ENCODE measurements at places on chromosomes 11 and 22. TPM values are rescaled to one million over a fixed set of nuclear protein-coding genes. Genes with fewer than 3 reads are reported as not detected.

The MS4A15 gene
- 8.7 TPM for total RNA-seq

The KRTAP5-2 gene
- total RNA-seq = not detected

The IL17REL gene
- total RNA-seq = not detected

The RAB38 gene
- 13.6 TPM for total RNA-seq

The RASL10A gene
- 0.96 TPM for total RNA-seq

DNA sequence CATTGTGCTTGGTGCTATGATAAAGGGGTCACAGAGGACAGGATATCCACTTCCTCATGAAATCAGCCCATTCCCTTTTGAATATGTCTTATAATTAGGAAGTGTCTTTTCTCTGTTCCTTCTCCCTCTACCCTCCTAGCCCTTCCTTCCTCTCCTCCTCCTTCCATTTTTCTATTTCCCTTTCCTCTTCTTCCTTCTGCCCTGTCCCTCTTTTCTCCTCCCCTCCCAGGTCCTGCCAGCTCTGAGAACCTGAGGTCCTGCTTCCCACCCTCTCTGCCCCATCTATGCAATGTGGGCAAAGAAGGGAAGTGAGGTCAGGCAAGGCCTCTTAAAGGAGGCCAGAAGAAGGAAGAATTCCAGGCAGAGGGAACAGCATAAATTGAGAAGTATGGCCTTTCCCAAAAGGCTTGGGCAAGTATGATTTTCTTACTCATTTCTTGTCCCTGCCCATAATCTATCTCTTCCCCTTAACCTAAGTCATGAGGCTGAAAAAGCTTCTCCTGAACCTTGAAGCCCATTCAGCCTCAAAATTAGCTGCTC is 7.7 kb upstream of the UBASH3B start:
- no peaks in the 10 kb centered on the region for H3K27me3 ChIP-seq
- peaks cover 27% of the 10 kb centered on the region for H3K4me1 ChIP-seq
- peak overlapping the region; percentile 20 for H3K27ac ChIP-seq
- no peak overlapping the region for H3K4me3 ChIP-seq
- H3K36me3 ChIP-seq = no peaks in the 10 kb centered on the region

GRCh38 chr11:126544108-126545056 is 188.9 kb downstream of the ST3GAL4 start:
- no peaks in the 10 kb centered on the region for H3K36me3 ChIP-seq
- no peak overlapping the region for H3K4me3 ChIP-seq
- DNase-seq = no peak
- H3K27me3 ChIP-seq = no peaks in the 10 kb centered on the region
- no peak overlapping the region for H3K27ac ChIP-seq
- H3K4me1 ChIP-seq = no peaks in the 10 kb centered on the region

GRCh38 chr11:122984186-122985011 is 2.8 kb upstream of the BSX start:
- peaks cover 94% of the 10 kb centered on the region for H3K27me3 ChIP-seq
- no peak overlapping the region for H3K27ac ChIP-seq
- no peak for DNase-seq
- peak overlapping the region; percentile 49 for H3K4me3 ChIP-seq
- peaks cover 3% of the 10 kb centered on the region for H3K4me1 ChIP-seq
- no peaks in the 10 kb centered on the region for H3K36me3 ChIP-seq

DNA sequence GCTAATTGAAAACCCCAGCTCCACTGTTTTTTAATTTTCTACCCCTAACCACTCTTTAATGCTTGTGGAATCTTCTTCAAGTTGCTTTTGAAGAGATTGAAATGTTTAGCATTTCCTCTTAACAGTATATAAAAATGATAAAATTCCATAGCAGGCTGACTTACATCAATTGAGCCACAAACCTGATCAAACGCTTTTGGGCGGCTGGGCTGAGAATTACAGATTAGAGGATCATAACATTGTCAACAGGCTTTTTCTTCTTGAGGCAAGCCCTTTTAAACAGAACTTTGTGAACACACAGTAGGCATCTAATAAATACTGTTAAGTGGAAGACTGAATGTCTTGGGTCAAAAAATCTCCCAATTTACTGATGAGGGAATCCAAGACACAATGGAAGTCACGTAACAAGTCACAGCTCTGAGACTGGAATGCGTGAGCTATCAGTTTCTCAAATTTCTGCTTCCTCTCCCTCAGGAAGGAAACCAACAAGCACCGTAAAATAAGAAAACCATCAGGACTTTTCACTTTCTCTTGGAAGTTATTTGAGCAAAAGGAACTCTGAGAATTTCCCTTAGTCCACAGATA is 50.0 kb upstream of the CCDC89 start:
- H3K36me3 ChIP-seq = no peaks in the 10 kb centered on the region
- no peaks in the 10 kb centered on the region for H3K4me1 ChIP-seq
- DNase-seq = peak; percentile 53
- no peak overlapping the region for H3K27ac ChIP-seq

DNA sequence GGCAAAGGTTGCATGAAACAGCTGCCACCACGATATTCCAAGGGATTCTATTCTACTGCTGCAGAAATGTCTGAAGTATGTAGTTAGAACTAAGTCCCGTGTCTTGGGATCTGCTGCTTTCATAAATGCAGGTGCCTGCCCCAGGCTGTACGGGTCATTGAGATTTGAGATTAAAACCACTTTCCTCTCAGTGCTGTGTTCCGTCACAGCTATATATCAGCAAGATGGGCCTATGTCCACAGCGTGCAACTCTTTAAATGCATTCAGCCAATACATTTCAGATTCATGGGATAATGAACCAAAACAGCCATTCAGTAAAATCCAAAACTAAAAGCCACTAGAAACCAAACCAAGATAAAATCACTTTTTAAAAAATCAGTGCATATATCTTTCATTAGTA is 107.3 kb upstream of the LUZP2 start:
- H3K4me3 ChIP-seq = no peak overlapping the region
- no peaks in the 10 kb centered on the region for H3K4me1 ChIP-seq
- H3K27me3 ChIP-seq = no peaks in the 10 kb centered on the region
- no peaks in the 10 kb centered on the region for H3K36me3 ChIP-seq
- H3K27ac ChIP-seq = no peak overlapping the region
- DNase-seq = no peak

- no peaks in the 10 kb centered on the region for H3K36me3 ChIP-seq
- no peak for DNase-seq
- H3K27me3 ChIP-seq = no peaks in the 10 kb centered on the region
- no peaks in the 10 kb centered on the region for H3K4me1 ChIP-seq
- H3K4me3 ChIP-seq = no peak overlapping the region
Measured at GRCh38 chr11:15599376-15599775, 484.7 kb downstream of the INSC start.

- H3K4me3 ChIP-seq = no peak overlapping the region
- no peaks in the 10 kb centered on the region for H3K27me3 ChIP-seq
- no peaks in the 10 kb centered on the region for H3K4me1 ChIP-seq
- no peaks in the 10 kb centered on the region for H3K36me3 ChIP-seq
- no peak overlapping the region for H3K27ac ChIP-seq
Measured at GRCh38 chr22:42357634-42358296, 74.4 kb downstream of the NFAM1 start.

DNA sequence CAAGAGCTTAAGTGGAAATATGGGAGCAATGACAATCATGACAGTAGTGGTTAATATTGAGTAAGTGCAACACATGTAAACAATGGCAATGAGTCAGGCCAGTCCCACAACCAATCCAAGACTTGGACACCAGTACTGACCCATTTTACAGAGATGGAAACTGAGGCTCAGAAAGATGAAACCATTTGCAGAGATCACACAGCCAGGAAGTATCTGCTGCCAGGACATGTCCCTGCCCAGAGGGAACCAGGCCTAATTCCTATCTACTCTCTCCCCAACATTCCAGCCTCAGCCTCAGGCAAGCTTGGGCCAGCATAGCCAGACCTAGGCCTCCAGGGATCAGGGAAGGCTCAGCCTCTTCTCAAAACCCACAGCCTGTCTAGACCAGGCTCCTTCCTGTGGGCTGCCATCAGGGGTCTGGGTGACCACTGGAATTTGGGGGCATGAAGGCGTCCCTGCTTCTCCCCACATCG is 395.1 kb downstream of the MN1 start:
- DNase-seq = no peak
- no peak overlapping the region for H3K4me3 ChIP-seq
- H3K27me3 ChIP-seq = peaks cover 8% of the 10 kb centered on the region
- no peak overlapping the region for H3K27ac ChIP-seq
- H3K36me3 ChIP-seq = no peaks in the 10 kb centered on the region

DNA sequence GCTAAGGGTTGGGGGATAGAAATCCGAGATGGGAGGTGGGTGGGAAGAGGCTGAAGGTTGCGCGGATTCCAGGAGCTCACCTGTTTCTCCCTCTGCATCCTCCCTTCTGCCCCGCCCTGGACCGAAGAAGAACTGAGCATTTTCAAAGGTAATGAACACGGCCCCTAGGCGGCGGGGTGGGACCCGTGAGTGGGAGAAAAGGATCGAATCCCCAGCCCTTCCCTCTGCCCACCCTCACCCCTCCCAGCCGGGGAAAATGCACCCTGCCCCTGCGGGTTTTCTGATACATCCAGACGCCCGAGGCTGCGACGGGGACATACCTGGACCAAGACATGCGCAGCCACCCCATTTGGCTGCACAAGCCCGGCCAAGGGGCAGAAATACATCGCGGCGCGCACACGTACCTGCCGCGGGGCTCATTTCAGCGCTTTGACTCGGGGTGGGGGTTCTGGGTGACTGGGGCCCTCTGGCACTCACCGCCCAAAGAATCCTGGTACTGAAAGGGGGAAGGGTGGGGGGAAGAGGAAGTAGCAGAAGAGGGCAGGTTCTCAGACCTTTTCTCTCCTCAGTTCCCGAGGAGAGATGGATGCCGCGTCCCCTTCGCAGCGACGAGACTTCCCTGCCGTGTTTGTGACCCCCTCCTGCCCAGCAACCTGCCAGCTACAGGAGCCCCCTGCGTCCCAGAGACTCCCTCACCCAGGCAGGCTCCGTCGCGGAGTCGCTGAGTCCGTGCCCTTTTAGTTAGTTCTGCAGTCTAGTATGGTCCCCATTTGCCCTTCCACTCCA is 6.0 kb downstream of the VSIG2 start:
- H3K4me1 ChIP-seq = peaks cover 21% of the 10 kb centered on the region
- H3K27ac ChIP-seq = peak overlapping the region; percentile 82
- H3K27me3 ChIP-seq = peaks cover 45% of the 10 kb centered on the region
- H3K36me3 ChIP-seq = no peaks in the 10 kb centered on the region
- peak overlapping the region; percentile 51 for H3K4me3 ChIP-seq
- no peak for DNase-seq

DNA sequence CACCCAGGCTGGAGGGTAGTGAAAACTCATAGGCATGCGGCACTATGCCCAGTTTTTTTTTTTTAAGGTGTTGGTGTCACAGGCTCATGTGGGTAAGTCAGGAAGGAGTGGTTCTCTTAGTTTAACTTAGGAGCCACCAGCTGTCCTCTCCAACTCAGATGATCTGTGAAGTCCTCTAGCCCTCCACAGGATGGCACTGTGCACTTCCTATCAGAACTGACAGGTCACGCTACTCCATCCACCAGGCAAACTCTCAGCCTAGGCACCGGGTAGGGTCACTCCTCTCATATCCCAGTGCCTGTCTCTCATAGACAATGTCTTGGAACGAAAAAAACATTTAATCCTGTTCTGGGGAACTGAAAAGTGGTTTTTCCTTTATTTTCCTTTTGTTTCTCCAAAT is 16.5 kb downstream of the NAP1L4 start:
- no peak for DNase-seq
- no peaks in the 10 kb centered on the region for H3K4me1 ChIP-seq
- no peaks in the 10 kb centered on the region for H3K27me3 ChIP-seq
- no peak overlapping the region for H3K27ac ChIP-seq

- no peak overlapping the region for H3K4me3 ChIP-seq
- H3K36me3 ChIP-seq = no peaks in the 10 kb centered on the region
- H3K27me3 ChIP-seq = no peaks in the 10 kb centered on the region
- no peak for DNase-seq
Measured at GRCh38 chr11:128525411-128526243, 61.7 kb downstream of the ETS1 start.

DNA sequence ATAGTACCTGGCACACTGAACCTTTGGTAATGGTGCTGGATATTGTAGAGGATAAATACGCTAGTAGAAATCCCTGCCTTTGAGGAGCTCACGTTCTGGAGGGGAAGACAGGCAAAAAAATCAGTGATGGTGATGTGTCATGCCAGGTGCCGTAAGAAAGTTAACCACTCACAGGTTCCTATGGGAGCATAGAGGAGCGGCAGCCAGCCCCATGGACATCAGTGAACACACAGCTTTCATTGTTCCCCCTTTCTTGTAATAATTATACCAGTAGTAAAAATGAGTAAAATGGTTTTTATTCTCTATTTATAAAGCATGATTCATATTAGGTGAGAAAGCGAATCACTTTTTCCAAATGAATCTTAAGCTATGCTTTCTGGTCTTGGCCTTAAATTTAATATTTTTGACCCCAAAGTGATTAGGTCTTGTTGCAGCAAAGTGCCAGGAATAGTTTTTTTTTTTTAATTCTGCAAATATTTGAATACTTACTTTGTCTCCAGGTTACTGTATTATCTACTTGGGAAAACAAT is 57.9 kb downstream of the UVRAG start:
- H3K36me3 ChIP-seq = no peaks in the 10 kb centered on the region
- no peak overlapping the region for H3K27ac ChIP-seq
- H3K4me3 ChIP-seq = no peak overlapping the region
- DNase-seq = no peak
- no peaks in the 10 kb centered on the region for H3K27me3 ChIP-seq

DNA sequence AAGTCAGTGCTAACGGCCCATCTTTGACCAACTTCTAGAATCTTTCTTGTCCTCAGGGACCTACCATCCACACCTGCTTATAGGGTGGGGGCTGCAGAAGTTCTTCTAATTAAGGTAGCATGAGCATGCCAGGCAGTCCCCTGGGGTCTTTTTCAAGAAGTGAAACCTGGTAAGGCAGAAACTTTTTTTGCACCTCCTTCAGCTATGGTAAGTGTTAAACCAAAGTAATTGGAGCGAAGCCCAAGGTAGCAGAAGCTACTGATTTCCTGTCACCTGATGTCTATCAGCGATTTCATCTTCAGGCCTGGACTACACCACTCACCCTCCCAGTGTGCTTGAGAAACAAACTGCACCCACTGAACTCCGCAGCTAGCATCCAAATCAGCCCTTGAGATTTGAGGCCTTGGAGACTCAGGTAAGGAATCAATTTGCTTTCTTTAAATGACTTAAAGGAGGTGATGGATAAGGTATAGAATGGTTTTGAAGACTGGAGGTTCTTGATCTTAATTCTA is at the start of gene MS4A1:
MS4A1 (plus strand) TSS at position 317 of the 512 bp plus-strand sequence. CDS start 6,528 bp downstream, outside the sequence.
- no peak for DNase-seq
- no peaks in the 10 kb centered on the region for H3K36me3 ChIP-seq
- no peaks in the 10 kb centered on the region for H3K27me3 ChIP-seq

GRCh38 chr11:61266602-61267001 is 25.6 kb downstream of the PGA5 start:
- H3K27ac ChIP-seq = no peak overlapping the region
- no peak overlapping the region for H3K4me3 ChIP-seq
- DNase-seq = no peak
- H3K4me1 ChIP-seq = no peaks in the 10 kb centered on the region
- H3K36me3 ChIP-seq = no peaks in the 10 kb centered on the region
- no peaks in the 10 kb centered on the region for H3K27me3 ChIP-seq

DNA sequence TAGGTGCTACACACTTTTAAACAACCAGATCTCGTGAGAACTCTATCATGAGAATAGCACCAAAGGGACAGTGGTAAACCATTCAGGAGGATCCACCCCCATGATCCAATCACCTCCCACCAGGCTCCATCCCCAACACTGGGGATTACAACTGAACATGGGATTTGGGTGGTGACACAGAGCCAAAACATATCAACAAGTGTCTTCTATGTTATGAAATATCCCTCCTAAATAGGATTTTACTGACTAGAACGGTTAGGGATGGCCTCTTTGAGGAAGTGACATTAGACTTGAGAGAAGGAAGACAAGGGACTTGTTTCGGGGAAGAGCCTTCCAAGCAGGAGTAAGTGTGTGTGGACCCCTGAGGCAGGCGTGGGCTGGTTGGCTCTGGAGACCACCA is 11.9 kb upstream of the MRPL11 start:
- H3K27me3 ChIP-seq = peaks cover 5% of the 10 kb centered on the region
- H3K4me1 ChIP-seq = no peaks in the 10 kb centered on the region
- H3K4me3 ChIP-seq = no peak overlapping the region
- DNase-seq = no peak
- H3K36me3 ChIP-seq = no peaks in the 10 kb centered on the region
- no peak overlapping the region for H3K27ac ChIP-seq
